ENCODE measurements at places on chromosomes 1 and 21.

DNA sequence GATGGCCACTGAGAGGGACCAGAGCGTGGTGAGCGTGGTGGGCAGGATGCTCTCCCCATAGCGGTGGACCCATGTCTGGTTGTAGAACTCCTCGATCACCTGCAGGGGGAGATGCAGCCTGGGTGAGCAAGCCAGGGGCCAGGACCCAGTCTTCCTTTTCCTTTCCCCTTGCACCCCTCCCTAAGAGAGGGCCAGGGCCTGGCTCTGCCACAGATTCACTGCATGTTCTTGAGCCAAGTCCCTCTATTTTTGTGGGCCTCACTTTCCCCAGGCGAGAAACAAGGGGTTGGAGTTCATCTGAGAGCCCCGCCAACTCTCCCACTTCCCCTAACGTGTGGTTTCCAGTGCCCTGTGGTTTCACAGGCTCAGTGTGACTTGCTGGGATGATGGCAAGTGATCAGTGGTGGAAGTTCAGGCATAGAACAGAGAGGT is 27.5 kb downstream of the SLC2A1 start:
- no peak for DNase-seq

GRCh38 chr1:206909161-206909882 is 12.1 kb downstream of the IL24 start:
- no peak for DNase-seq

- DNase-seq, result no peak
Observed at GRCh38 chr1:18923756-18924211, 21.4 kb upstream of the ALDH4A1 start.

GRCh38 chr1:156154317-156154749 is 948 bp downstream of the SEMA4A start:
- peak; percentile 42 for DNase-seq

GRCh38 chr1:33443080-33443704 is 12.3 kb upstream of the PHC2 start:
- DNase-seq, result no peak

GRCh38 chr1:201013991-201014815 is 9.3 kb downstream of the KIF21B start:
- DNase-seq, result no peak

DNA sequence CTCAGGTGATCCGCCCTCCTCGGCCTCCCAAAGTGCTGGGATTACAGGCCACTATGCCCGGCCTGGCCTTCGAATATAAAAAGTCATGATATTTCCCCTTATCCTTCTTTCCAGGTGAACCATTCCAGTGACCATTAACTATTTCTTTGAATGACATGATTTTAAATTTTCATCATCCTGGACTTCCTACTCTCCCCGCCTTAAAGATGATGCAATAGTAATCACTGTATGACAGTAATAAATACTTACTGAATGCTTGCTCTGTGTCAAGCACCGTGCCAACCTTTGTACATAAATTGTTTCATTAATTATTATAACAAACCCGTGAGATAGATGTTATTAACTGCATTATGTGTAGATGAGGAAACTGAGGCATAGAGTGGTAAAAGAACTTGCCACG is 19.9 kb upstream of the ATP1A1 start:
- DNase-seq, result no peak

DNA sequence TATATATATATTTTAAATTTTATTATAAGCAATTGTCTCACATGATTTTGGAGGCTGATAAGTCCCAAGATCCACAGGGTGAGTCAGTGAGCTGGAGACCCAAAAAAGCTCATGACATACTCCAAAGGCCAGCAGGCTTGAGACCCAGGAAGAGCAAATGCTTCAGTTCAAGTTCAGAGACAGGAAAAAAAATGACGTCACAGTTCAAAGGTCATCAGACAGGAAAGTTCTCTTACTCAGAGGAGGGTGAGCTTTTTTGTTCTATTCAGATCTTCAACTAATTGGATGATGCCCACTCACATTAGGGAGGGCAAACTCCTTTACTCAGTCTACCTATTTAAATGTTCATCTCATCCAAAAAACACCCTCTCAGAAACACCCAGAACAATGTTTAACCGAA is 18.2 kb downstream of the RXRG start:
- no peak for DNase-seq

GRCh38 chr1:208951026-208951525 is 632.4 kb upstream of the CAMK1G start:
- no peak for DNase-seq

DNA sequence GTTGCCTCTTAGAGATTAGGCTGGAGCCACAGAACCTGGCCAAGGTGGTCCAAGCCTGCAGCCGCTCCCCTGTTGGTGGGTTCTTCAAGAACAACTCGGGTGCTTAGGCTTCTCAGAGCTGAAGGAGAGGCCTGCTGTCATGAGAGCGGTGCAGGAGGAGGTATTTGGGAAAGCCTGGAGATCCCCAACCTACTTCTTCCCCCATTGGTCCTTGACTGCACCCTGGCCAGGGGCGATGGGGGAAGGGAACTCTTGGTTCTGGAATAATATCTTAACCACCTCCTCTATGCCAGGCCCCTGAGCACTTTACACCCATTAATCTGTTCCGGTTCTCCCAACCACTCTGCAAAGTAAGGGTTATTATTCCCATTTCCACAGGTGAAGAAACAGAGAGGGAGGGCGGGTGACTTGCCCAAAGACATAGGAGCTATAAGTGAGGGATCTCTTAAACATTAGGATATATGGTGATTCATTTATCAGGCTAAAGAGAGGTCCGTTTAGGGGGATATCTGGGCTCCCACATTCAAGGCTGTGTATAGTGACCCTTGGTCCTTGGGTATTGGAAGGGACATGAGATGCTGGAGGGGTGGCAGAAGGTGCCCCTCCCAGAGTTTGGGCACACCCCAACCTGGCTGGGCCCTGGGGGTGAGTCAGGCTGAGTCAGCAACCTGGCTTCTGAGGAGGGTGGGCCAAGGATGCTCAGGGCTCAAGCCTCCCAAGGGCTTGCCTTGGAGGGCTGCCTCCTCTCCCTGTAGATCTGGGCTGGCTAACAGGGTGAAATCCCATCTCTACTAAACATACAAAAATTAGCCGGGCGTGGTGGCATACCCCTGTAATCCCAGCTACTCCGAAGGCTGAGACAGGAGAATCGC is 5.2 kb downstream of the TRNP1 start:
- DNase-seq, result no peak

GRCh38 chr1:245108246-245108645 is 46.5 kb upstream of the KIF26B start:
- no peak for DNase-seq

DNA sequence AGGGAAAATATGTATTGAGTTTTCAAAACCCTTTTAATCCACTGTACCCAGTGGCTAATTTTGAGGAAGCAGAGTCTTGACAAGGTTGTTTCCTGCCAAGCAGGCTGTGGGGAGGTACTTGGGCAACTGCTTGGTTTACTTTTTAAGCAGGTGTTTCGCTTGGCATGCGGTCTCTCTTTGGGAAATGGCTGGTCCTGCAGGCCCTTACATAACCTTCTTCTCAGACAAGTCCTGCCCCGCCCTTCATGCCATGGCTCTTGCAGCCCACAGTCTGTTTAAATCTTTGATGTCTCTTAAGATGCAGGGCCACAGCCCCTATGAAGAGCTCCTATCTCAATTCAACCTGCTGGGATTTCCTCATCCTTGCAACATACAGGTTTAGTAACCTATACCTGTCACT is 36.0 kb upstream of the ABCD3 start:
- no peak for DNase-seq

- no peak for DNase-seq
Observed at GRCh38 chr1:109383087-109383779, 14.5 kb downstream of the SORT1 start.

- no peak for DNase-seq
Observed at GRCh38 chr1:227815468-227816409, at the start of gene PRSS38. TSS of gene PRSS38 (plus strand) at chr1:227815675. CDS start at chr1:227815717, 42 bp downstream.

DNA sequence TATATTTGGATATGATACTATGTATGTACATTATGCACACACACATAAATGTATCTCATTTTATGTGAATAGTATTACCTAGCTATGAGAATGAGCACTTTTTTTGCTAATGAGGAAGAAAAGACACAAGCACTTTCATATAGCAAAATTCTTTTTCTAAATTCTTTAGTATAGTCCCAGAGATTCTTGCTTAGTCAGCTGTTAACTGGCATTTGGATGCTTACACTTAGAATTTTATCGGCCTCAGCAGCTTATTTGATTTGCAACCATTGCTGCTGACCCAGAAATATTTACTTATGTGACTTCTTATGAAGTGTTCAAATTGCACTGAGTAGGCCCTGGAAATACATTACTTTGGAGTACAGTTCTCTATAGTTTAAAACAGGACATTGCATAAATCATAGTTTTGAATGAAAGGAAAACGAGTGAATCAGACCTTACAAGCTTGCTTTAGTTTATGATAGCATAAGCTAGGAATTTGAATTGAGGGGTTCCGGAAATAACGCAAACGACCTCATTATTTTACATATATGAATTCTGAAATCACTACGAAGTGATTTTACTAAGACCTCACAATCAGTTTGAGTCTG is 653.9 kb upstream of the NEGR1 start:
- no peak for DNase-seq

- DNase-seq, result no peak
Observed at GRCh38 chr1:178587096-178587495, 74.2 kb downstream of the TEX35 start.

- DNase-seq, result no peak
Observed at GRCh38 chr1:231553320-231553719, 24.9 kb downstream of the TSNAX start.

DNA sequence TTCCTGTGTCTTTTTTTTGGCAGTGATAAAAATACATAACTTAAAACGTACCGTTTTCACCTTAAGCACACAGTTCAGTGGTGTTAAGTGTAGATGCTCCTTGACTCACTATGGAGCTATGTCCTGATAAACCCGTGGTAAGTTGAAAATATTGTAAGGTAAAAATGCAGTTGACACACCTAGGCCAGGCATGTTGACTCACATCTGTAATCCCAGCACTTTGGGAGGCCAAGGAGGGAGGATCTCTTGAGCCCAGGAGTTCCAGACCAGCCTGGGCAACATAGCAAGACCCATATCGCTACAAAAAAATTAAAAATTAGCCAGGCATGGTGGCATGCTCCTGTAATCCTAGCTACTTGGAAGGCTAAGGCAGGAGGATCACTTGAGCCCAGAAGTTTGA is 73.6 kb upstream of the COG2 start:
- DNase-seq, result no peak

DNA sequence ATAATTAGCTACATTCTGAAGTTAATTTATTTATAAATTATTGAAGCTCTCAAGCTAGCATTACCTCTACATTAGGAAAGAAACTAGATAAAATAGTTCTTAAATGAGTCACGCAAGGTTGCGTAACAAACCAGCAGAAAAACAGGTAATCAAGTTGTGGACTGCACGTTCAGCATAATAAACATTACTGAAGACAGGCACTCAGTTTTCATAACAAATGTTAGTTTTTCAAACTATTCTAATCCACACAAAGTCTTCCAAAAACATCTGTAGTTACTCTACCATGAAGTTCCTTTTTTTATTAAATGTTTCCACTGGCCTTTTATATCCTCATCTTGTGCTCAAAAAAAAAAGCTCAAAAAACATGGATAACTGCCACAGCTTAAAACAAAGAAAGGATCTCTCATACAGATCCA is 1.3 kb downstream of the TOR1AIP2 start:
- no peak for DNase-seq

GRCh38 chr1:201460814-201461644 is 8.0 kb downstream of the PHLDA3 start:
- no peak for DNase-seq

DNA sequence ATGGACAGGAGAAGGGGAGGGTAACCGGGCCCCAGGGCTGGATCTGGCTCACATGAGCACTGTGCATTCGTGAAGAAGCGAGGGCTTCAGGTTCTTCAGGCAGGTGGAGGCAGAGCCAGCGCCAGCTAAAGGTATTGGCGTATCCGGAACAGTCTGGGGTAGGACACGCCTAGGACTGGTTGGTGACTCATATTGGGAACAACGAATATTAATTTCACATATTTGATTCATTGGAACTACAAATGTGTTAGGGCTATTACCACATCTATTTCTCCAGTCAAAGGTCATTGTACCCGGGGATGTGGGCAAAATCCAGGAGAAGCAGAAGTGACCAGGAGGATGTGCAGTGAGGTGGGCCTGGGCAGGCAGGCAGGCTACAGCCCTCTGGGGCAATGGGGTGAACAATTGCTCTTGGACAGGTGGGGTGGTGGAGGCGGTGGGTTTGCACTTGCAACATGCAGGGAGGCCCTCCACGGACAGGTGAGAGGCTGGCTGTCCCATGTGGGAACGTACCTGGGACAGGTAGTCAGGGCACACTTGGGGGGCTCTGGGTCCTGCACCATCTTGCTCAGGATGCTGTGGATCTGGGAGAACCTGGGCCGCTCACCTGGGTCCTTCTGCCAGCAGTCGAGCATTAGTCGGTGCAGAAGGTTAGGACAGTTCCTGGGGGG is 26.7 kb downstream of the CDCA8 start:
- DNase-seq, result no peak

- DNase-seq, result peak; percentile 25
Observed at GRCh38 chr1:9716404-9717192, 65.1 kb downstream of the PIK3CD start.

DNA sequence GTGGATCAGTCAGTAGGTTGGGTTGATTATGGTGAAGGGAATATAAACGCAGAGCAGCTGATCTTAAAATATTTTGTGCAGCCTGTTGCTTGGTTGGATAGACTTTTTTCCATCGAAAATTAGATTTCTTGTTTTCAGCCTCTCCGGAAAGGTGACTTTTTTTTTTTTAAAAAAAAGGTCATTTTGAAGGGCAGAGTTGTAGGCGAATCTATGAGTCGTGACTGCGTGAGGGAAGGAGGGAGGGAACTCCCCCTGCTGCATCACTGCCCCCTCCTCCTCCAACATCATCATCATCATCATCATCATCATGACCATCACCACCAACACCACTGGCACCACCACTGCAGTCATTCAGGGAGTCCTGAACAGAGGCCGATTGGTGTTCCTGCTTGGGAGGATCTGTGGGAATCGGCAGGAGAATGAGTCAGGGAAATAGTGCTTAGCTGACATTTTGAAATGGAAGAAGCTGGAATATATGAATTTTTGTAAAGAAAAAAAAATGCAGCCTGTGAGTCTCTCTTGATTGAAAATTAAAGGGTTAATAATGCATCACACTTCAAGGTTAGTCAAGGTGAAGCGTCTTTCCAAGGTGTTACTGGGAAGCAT is 1.2 kb downstream of the ATP1B1 start:
- no peak for DNase-seq

DNA sequence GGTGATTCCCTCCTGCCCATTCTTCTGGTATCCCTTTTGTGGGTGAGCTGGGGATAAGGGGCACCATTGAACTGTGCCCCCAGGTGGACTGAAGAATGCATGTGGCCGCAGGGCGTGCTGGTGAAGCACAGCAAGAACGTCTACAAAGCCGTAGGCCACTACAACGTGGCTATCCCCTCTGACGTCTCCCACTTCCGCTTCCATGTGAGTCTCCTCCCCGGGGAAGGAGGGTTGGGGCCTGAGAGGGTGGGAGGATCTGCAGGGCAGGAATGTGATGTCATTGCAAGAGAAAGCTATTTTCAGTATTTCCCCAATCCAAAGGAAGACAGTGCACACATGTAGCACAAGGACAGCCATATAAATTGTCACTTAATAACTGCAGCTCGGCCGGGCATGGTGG is 7.5 kb upstream of the KPNA6 start:
- no peak for DNase-seq

- DNase-seq, result no peak
Observed at GRCh38 chr21:36149788-36150711, 6.6 kb upstream of the DOP1B start.
